ENCODE measurements at places on chromosomes 3 and 15.
A peak's percentile ranks its signal among the peaks of the same experiment; 100 is the strongest.

DNA sequence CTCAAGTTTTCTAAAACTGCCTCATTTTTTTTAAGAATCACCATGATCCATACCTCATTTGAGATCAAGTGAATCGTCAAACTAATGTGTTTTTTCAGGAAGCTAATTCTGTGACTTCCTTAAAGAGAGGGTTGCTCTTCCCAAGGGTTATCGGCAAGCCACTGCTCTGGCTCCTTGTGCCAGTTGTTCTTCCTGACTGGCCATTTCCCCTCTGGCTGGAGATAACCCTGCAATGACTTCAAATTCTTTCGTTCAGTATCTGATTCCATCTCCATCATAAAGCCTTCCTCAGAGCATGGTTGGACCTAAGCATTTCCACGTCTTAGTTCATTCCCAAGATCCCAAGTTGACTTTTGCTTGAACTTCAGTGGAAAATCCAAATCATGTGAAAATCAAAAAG lies 167.1 kb downstream of the MECOM start:
- DNase-seq, result no peak

DNA sequence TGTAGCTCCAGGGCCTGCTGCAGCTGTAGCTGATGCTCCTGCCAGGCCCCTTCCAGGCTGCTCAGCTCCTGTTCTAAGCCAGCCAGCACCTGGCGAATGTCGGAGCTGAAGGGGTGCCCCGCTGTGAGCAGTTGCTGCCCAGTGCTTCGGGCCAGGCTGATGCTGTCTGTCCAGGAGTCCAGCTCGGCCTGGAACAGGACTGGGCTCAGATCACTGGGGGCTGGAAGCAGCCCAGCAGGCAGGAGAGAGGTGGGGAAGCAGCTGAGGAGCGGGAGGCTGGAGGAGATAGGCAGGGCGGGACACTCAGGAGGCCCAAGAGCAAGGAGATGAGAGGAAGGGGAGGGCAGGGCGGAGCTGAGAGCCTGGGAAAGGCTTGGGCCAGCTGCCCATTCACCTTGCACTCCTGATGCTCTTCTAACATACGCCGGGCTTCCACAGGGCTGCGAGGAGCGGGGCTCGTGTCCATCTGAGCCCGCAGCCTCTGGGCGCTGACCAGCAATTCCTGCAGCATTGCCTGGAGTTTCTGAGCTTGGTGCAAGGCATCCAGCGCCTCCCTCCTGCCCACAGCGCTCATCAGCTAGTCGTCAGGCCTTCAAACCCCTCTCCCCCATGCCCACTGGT lies 23.2 kb downstream of the PLA2G4B start:
- no peak for DNase-seq

- DNase-seq, result no peak
Observed at GRCh38 chr15:48433226-48433886, 102.1 kb downstream of the DUT start.

GRCh38 chr3:97713634-97714033 lies 50.9 kb upstream of the ARL6 start:
- no peak for DNase-seq

DNA sequence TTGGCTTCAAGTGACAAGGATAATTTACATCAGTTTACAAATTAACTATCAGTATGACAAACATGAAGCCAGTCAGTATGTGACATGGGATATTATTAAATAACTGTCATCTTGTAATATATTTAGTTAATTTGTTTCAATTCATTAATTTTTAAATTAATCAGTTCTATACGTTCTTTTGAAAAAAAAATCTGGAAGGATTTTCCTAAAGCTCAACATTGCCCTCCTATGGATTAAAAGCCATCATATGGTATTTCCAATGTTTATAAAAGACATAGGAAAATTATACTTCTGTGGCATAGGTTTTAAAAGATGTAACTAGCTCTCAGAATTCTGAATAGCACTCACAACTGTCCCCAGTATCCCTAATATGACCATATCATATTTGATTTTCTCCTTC lies 134.4 kb downstream of the PLOD2 start:
- DNase-seq, result no peak

DNA sequence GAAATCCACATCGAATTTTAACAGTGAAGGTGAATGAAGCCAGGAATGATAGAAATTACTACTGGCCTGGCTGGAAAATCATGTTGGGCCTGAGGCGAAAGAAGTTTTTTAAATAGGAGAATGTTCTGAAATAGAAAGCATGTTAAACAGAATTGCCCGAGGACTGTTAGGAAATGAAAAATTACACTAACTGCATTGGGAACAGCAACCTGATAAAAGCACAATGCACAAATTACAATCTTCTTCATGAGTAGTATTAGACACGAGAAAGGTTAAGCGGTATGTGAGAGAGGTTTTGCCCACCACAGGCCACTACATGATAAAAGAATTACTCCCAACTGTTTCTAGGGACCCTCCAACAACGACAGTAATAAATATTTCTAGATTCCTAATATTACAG lies 18.9 kb downstream of the GBE1 start:
- DNase-seq, result no peak

GRCh38 chr3:177358091-177358976 lies 161.1 kb upstream of the TBL1XR1 start:
- DNase-seq, result peak; percentile 26

- no peak for DNase-seq
Observed at GRCh38 chr15:40115670-40116093, 7.0 kb upstream of the BMF start.

DNA sequence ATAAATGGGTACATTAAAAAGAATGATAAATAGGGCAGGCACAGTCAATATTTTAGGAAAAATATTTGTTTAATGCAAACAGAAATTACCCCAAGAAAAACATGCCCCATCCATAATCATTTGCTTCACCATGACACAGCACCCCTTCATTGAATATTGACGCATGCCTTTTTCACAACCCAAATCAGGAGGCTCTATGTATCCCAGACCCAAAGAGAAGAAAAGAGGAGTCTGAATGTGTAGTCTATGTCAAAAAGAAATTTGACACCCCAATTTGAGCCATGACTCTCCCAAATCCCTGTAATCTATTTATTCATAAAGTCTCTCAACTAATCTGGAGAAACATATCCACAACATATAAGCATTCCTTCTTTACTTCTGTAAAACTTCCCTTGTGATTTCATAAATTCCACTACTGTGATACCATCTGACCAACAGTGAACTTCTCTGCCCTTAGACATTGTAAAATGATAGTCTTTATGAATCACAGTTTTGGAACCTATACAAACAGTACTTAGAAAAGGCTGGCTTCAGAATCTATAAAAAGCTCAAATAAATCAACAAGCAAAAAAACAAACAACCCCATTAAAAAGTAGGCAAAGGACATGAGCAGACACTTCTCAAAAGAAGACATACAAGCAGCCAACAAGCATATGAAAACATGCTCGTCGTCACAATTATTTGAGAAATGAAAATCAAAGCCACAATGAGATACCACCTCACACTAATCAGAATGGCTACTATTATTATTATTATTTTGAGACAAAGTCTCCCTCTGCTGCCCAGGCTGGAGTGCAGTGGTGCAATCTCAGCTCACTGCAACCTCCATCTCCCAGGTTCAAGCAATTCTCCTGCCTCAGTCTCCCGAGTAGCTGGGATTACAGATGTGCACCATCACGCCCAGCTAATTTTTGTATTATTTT lies 53.4 kb upstream of the XRN1 start:
- no peak for DNase-seq

- DNase-seq, result no peak
Observed at GRCh38 chr3:27661797-27662196, 60.3 kb downstream of the EOMES start.

DNA sequence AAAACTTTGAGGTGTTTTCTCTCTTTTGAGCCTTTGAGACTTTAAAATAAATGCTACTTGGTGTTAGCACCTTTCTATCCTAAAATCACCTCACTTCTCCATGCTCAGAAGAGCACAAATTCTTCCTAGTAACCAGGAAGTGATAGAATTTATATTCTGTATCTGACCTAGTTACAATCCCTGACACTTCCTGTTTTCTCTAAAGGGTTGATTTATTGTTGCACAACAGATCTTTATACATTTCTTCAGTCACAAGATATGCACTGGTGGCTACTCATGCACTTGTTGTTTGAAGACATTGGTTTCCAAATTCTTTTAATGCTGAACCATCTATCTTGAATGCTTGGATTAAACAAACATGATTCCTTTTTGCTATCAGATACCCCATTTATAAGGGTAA lies 47.2 kb upstream of the CNTN3 start:
- no peak for DNase-seq

GRCh38 chr15:28881600-28881999 lies 4.2 kb upstream of the APBA2 start:
- no peak for DNase-seq

DNA sequence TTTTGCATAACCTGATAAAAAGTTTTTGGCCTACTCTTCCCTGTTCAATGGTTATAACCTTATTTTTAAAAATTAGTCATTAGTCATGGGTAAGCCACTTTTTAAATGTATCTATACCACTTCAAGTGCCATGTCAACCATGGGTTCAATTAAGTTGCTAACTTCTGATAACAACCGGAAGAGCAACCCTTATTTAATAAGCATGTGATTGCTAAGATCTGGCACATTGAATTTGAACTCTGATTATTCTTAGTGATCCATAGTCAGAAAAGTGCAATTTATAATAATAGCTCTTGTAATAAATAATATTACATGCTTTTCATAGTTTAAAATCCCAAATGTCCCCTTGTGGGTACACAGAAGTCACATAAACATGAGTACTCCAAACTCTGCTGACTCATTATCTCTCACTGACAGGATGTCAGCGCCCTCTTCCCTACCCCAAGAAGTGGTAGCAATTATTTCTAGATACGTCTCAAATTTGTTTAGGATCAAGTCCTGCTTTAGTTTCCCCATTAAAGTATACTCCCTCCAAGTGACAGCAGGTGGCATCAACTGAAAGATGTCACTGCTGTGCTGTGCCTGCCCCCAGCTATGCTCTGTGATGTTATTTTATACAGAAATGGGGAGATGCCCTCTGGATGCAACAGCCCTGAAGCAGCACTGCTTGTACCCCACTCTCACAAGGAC lies 18.6 kb downstream of the SAMD7 start:
- DNase-seq, result no peak

- DNase-seq, result no peak
Observed at GRCh38 chr15:82317091-82317489, 32.2 kb downstream of the GOLGA6L10 start.

GRCh38 chr3:27880969-27881892 lies 159.1 kb upstream of the EOMES start:
- peak; percentile 26 for DNase-seq

DNA sequence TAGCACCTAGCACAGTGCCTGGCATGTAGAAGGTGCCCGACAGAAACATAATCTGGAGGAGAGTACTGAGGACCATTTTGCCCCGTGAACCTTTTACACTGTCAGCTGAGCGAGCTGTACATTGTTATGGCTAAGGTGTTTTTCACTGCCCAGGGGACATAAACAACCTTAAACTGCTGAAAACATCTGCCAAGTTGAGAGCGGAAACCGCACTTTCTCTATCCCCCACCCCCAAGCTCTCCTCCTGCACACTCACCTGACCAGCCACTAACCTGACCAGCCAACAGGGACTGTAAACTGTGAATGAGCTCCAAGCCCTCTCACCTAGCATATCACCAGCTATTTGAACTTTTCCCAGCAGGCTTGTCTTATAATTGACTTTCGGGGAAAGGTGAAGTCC lies 17.6 kb downstream of the RAB43 start:
- no peak for DNase-seq

GRCh38 chr15:93943586-93943985 lies 287.8 kb upstream of the MCTP2 start:
- DNase-seq, result no peak

GRCh38 chr3:120908030-120908794 lies at the start of gene STXBP5L:
Gene STXBP5L (plus strand): TSS chr3:120908205. CDS start chr3:120909579, 1,374 bp downstream.
- peak; percentile 7 for DNase-seq

- DNase-seq, result no peak
Observed at GRCh38 chr3:148970271-148970670, 21.1 kb upstream of the GYG1 start.

- no peak for DNase-seq
Observed at GRCh38 chr3:9602620-9603019, 46.7 kb upstream of the MTMR14 start.

DNA sequence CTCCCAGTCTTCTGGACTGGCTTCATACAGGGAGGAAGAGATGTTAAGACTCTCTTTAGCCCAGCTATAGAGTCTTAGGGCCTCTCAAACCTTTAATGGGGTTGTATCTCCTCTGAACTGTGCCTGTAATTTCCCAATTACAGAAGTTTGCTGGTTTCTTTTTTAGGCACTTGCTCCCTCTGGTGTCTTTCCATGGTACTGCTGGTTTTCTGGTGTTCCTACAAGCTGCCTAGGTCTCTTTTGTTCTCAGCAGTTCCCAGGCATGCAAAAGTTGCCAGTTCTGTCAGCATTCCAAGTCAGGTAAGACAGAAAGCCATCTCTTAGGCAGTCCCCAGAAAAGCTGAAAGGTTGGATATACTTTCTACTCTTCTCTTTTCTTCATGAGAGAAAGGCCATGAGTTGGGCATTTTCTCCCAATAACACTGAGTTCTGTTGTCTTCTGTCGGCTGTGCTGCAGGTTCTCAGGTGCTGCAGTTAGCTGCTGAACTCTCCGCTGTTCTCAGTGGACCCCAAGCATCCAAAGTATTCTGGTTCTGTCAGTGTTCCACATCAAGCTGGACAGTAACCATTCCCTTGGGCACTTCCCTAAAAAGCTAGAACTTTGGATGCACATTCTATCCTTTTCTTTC lies 54.4 kb upstream of the EHHADH start:
- DNase-seq, result no peak

- no peak for DNase-seq
Observed at GRCh38 chr3:184081116-184081830, 15.6 kb upstream of the HTR3E start.

DNA sequence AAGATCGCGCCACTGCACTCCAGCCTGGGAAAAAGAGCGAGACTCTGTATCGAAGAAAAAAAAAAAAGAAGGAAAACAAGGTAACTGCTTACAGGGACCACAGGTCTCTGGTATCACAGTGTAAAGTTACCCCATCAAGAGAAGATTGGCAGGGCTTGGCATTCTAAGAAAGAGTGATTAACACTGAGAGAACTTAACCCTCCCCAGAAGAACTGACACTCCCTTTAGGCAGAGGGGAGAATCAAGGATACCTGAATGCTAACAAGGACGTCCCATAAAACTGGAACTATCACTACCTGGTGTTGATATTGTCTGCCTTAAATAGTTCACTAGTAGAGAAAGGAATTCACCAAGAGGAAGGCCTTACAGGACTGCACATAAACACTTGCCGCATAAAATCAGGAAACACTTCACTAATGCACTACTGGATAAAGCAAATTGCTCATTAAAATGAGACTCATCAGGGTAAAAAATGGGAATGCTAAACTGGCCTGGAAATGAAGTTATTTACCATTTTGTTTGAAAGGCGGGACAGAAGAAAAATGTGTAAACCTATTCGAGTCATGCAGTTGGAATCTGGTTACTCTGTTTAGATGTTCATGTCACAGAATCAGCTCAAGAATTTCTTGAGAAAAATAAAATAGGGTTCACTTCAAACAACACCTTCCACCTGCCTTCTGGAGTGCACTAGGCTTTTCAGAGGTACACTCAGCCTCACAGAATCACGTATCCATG lies 121.6 kb downstream of the FOXP1 start:
- no peak for DNase-seq

GRCh38 chr15:58274885-58275284 lies 136.7 kb downstream of the AQP9 start:
- DNase-seq, result no peak

All from activated T-helper 1 cell treated with Interleukin-2 at 50 U/mL for 16 hours (primary cell).